WERI-Rb-1 (cell line): ENCODE measurements at places on chromosomes 16 and 17.

DNA sequence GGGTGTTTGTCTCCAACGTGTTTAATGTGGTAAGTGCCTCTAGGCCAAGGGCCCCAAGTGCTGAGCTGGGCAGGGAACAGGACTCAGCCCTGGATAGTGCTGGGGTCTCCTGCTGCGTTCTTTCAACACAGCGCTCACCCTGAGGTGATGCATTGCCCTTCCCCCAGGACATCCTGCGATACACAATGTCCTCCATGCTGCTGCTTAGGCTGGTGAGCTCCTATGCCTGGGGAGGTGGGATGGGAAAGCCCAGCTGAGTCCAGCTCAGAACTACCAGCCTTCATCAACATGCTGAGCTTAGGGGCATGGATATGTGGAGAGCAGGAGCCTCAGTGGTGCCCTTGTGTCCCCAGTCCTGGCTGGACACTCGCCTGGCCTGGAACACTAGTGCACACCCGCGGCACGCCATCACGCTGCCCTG is 563 bp downstream of the ZACN start:
- DNase-seq: no peak

DNA sequence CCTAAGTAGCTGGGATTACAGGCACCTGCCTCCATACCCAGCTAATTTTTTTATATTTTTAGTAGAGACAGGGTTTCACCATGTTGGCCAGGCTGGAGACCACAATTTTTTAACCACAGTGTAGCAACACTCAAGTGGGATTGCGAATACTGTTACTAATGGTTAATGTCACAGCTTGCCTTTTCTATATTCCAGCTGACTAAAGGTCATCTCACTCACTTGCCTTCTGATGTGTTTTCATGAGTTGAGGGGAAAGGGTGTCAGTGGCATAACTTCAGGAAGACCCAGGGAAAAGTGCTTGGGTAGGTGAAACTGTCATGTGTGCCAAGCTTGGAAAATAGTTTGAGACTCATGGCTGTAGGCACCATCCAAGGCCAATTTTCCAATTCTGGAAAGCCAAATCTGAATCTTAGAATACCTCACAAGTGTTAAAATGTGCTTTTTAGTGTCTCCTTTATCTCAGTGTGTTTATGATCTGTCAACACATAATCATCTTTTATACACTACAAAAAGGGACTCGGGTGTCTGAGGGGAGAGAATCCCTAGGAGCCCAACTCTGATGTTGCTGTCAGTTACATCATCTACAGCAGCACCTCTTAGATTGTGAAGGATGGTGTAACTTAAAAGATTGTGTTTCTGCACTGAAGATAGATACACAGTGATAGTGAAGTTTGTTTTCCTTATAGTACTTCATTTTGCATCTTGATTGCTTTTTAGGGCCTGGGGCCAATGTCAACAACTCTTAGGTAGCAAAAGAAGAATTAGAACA is 27.1 kb downstream of the OGFOD1 start:
- no peak for DNase-seq

DNA sequence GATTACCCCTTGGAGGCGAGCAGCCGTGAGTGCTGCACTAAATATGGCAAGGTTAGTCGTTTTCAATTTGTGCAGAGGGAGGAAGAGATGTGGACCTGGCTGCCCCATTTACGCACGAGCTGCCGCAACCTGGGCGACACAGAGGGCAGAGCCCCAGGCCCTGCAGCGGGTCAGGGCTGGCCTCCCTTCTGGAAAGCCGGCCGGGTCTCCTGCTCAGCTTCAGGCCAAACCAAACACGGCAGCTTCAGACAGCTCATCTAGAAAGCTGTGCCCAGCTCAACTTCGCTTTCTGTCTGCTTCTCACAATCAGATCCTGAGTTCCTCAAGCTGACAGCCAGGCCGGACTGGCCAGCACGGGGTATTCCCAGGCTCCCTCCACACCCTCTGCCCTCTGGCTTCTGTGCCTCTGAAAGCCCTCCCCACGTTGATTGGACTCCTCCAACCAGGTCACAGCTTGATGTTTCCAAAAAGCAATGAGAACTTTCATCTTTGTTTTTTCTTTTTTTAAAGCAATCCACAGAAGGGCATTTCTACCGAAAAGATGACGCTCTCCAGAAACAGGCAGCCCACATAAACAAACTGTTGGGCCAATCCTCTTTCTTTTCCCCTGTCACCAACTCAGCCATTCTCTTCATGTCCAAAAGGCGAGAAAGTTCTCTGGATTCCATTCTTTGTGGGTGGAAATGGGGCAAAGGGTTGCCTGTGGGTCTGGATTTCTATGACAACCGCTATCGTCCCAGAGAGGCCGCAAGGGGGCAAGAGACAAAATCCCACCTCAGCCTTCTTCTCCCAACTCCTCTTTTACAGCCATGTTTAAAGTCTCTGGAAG is 189.0 kb downstream of the ZFHX3 start:
- no peak for DNase-seq

DNA sequence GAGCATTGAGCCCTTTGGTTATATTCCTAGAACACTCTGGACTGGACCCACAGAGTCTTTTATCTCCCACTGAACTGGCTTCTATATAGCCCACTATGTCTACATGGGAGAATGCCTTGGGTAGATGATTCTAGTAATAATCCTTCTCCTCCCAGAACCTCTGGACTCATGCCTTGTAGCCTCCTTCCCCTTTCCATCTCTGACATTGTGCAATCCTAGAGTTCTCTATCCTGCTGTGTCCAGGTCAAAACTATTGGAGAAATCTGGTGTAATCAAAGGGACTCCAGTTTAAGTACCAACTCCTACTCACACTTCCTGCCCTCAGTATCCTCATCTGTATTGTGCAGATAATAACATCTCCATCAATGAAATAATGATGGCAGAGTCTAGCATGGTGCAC is 9.1 kb downstream of the RCVRN start:
- DNase-seq: no peak

DNA sequence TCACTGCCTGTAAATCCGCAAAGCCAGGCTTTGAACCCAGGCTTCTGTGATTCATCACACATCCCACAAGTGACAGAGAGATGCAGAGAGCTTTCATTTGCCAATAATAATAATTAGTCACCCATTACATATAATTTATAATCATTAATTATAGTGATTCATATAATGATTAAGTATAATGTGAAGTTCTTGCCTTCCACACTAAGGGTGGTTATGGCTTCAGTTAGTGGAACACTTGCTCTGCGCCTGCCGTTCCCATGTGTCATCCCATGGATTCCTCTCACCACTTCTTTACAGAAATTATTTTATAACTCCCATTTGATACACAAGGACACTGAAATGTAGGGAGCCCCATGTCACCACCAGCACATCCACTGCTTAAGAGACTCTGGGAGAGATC is 39.8 kb upstream of the XYLT1 start:
- no peak for DNase-seq

DNA sequence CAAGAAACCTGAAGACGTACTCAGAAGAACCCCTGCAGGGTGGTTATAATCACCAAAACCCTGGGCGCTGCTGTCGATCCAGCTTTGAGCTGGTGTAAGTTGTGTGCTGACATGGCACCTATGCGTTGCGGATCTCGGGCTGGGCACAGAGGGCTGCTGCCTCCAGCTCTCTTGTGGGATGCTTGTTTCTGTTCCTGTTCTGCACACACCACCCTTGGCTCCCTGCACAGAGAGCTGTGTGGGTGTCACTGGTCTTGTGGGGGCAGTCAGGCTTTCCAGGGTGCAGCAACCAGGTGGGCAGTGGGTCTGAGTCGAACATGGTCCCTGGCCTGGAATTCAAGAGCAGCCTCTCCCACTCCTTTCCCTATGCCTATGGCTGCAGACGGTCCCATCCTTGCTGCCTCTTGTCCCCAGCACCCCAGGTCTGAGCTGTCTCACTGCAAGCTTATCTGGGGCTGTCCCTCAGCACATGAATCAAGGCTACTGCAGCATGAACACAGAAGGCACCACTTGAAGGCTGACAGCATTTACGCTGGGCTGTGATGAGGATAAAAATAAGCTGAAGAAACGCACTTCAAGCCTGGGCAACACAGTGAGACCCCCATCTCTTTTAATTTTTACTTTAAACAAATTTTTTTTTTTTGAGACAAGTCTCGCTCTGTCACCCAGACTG is 20.1 kb downstream of the ZNF276 start:
- DNase-seq: no peak

DNA sequence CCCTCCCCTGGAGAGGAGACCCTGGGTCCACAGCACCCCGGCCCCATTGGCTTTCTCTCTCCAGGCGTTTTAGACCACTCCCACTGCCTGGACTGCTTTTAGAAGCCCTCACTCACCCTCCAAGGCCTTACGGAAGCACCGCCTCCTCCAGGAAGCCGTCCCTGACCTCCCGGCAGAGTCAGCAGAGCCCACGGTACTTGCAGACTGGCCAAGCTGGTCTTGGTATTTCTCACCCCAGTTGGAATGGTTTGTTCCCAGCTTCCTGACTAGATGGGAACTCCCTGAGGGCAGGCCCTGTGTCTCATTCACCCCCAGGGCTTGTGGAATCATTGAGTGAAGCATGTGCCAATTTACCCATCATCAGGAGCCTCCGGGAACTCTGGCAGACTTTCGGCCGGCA is 9.2 kb downstream of the SCGB1C2 start:
- DNase-seq: no peak

GRCh38 chr16:48136547-48137360 is 19.0 kb downstream of the ABCC12 start:
- DNase-seq: peak; percentile 35

- DNase-seq: no peak
These were observed 14.7 kb upstream of the CDH1 start for GRCh38 chr16:68722119-68723024.

- DNase-seq: no peak
These were observed 32.1 kb downstream of the CTU2 start for GRCh38 chr16:88738151-88739084.

DNA sequence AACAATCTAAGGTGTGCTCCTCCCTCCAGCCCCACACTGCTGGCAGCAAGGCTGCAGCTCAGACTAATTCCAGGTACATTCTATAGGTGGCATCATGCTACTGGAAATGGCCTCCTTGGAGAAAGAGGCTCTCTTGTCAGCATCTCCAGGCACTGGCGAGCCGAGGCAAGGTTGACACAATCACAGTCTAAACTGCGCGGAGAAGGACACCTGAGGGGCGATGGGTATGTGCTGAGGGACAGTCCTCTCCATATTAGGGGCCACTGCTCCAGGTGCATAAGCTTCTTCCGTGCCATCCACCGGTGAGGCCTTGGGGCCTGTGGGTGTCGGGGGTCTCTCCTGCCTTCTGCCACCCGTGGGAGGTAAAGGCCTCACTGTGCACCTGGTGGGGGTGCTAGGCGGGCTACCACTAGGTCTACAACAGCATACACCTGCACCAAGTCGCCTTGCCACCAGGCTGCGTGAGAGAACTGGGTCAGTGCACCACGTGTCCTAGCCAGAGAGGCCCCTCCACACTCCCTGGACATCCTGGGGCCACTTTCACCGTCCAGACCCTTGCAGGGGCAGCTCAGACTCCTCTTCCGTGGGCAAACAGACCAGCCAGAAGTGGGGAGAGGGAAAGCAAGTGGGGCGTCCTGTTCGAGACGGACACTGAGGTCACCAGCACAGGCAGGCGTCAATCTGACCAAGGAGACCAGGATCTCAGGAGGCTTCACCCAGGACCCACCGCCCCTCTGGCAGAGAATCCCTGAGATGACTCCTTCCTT is 12.1 kb upstream of the CBX8 start:
- DNase-seq: peak; percentile 81

DNA sequence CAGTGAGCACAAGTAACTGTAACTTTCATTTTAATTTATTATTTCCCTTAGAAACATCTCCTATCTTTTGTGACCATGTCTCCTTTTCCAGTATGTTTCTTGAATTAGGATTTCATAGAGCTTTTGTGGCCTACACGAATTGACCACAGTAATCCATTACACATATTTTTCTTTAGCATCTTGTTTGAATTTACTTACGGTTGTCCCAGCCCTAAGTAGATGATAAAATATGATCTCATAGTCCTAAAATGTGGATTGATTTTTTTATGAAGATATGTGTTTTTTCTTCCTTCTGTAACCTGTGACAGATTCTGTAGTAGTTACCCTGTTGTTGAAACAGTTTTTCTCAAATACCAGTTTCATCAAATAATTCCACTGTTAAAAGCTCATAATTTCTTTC is 61.5 kb downstream of the NF1 start:
- no peak for DNase-seq

DNA sequence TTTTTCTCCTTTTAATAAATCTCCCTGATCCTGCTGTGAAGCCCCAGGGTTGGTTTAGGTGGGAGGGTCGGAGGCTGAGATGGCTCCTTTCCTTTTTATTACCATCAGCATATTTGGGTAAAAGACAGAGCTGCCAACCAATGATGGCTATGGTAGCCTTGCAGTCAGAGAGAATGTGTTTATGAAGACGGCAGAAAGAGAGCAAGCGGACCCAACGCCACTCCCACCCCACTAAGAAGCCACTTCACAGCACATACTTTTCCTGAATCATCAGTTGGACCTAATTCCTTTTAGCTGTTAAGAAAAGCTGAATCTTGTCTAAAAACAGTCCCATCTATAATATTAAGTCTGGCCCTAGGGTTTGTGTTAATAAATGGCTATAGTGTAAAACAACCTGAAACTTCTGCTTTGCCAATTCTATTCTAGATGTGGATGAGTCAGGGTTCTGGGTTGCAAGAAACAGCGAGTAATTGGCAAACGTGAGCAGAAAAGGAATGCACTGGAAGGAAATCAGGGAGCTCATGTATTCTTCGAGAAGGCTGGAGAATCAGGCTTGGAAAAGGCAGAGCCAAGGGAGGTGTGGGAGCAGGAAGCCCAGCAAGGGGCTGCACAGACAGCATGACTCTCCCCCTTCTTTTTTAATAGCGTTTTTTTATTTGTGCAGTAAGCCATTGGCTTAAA is 34.0 kb upstream of the PRKCA start:
- DNase-seq: no peak

GRCh38 chr17:75125984-75126383 is 5.6 kb downstream of the NT5C start:
- no peak for DNase-seq

DNA sequence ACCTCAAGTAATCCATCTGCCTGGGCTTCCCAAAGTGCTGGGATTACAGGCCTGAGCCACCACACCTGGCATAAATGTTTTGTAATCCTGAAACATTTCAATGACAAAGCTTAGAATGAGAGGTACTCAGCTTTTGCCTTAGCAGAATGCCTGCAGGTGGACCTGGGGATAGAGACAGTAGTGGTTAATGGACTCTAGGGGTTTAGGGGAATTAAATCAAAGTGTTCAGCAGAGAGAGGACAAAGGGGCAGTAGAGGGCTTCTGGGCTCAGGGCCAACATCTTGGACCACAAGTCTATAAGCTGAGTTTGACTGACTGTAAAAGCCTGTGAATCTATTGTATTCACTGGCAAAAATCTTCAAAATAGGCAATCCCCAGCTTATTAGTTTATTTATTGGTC is 36.0 kb upstream of the MED13 start:
- no peak for DNase-seq

GRCh38 chr17:1565877-1566276 is 3.3 kb upstream of the PITPNA start:
- no peak for DNase-seq

GRCh38 chr16:67841198-67841815 is 813 bp upstream of the THAP11 start:
- DNase-seq: no peak

GRCh38 chr17:44915321-44915726 is at the start of gene GFAP:
GFAP (minus strand) TSS chr17:44915500; CDS start chr17:44915486, 14 bp downstream.
- no peak for DNase-seq

GRCh38 chr17:59349178-59349577 is 17.7 kb downstream of the YPEL2 start:
- no peak for DNase-seq

GRCh38 chr16:57084996-57085395 is 7.4 kb upstream of the CPNE2 start:
- no peak for DNase-seq
